ENCODE measurements at places on chromosomes 2 and 18.

DNA sequence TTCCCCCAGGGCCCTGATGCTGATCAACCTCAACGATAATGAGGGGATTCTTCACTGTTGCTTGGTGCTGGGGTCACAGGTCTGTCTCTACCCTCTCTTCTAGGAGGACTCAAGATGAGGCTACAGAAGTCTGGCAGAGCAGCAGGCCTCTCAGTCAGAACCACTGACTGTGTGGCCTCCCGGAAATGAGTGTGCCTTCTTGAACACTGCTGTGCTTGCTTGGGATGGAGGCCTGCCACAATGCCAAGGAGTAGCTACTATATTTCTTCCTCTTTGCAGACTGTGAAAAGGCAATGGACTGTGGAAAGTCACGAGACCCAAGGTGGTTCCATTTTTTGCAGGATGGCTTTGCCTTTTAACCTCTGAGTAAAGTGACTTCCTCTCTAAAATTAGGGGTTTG is 5.8 kb upstream of the HOXD1 start:
- DNase-seq: no peak

- no peak for DNase-seq
These were observed at the start of gene PPP1R1C for GRCh38 chr2:181985632-181986205. PPP1R1C (plus strand) TSS chr2:181985853; CDS start chr2:181986111, 258 bp downstream.

DNA sequence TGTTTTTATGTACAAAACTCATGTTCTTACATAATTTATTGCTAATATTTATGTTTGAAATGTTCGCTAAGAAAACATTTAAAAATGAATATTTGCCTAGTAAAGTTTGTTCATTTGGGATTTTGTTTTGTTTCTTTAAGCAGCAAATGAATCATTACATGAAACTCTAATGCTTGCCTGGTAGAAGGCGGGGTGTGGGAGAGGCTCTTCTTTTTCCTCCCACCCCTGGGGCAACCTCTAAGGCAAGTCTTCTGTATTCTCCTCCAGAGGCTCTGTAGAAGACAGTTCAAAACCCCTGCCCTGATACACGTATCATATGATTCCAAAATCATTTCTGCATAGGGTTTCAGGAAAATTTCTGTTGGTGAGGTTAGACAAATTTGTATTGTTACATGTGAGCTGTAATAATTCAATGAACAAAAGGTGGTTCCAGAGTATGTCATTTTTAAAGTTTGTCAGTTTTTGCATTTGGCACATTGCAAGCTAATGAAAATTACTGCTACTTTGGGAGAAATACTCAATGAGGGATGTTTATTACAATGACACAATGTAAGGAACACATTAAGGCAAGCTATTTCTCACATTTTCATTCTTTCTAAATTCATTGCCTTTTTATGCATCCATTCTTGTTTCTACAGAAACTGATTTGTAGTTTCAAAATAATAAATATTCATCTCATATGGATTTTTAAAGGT is 302.3 kb upstream of the UBE2E3 start:
- DNase-seq: no peak

- DNase-seq: no peak
These were observed 1.6 kb upstream of the MTA3 start for GRCh38 chr2:42566837-42567321.

DNA sequence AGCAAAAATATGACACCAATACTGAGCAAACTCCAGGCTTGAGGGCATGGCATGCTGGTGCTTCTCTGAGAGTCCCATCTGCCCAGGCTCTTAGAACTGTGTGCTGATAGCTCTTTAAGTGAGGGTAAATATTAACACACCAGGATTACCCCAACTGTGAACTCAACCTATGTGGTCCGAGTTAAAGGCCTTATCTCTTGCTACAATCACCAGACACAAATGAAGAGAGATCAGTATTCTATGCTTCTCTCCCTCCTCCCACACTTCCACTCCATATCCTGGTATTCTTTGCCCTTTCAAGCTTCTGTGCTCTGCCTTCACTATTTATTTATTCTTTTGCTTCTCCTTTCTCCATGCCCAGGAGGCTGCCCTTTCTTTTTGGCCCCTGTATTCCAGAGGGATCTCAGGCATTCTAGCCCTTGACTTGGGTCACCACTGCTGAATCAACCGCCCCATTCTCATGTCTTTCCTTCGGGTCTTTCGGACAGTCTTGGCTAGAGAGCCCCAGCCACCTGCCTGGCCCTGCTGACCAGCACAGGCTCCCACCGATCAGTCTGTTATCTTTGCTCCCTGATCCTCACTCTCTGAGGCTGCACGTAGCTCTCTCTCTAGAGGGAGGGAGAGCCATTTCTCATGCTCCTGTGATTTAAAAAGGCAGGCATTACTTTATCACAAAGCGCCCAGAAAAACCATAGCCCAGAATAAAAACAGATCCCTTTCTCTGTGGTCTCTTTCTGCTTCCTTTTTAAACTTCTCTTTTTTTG is 17.2 kb upstream of the HK2 start:
- no peak for DNase-seq

DNA sequence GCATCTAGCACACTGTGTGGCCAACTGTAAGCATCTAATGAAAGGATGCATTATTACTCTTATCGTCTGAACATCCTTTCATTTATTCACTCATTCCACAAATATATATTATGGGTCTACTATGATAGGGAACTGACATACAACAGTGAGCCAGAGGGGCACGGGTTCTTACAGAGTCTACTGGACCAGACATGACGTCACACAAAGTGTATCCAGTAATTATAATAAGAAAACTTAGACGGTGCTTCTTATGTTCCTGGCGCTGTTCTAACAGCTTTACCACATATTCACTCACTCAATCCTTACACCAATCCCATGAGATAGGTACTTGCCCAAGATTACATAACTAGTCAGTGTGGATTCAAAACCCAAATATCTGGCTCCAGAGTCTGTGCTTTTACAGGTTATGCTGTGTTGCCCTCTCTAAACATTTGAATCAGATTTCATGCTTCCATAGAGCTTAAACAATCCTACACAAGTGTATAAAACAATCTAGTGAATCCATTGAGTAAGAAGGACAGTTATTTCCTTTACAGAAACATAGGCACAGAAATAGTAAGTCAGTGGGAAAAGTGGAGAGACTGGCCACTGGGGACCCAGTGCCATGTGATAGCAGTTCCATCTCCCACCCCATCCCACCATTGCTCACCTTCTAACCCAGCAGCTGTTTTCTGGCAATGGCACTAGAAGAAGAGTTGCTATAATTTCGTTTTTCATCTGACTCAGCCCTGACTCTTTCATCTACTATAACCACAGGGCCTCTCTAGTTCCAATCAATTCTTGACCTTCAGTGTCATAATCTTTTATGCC is 24.2 kb upstream of the ARL5A start:
- no peak for DNase-seq

GRCh38 chr2:218658671-218659257 is 659 bp downstream of the ZNF142 start:
- no peak for DNase-seq

GRCh38 chr2:26614216-26615138 is 26.7 kb downstream of the CIB4 start:
- DNase-seq: no peak

- no peak for DNase-seq
These were observed 140.0 kb downstream of the ZEB2 start for GRCh38 chr2:144379851-144380311.

DNA sequence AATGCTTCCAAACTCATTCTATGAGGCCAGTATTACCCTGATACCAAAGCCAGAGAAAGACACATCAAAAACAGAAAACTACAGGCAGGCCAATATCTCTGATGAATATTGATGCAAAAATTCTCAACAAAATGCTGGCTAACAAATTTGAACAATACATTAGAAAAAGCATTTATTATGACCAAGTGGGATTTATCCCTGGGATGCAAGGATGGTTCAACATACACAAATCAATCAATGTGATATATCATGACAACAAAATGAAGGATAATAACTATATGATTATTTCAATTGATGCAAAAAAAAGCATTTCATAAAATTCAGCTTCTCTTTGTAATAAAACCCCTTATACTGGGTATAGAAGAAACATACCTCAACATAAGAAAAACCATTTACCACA is 550.9 kb downstream of the ADCYAP1 start:
- no peak for DNase-seq

- DNase-seq: no peak
These were observed 2.3 kb upstream of the BCL11A start for GRCh38 chr2:60555783-60556139.

DNA sequence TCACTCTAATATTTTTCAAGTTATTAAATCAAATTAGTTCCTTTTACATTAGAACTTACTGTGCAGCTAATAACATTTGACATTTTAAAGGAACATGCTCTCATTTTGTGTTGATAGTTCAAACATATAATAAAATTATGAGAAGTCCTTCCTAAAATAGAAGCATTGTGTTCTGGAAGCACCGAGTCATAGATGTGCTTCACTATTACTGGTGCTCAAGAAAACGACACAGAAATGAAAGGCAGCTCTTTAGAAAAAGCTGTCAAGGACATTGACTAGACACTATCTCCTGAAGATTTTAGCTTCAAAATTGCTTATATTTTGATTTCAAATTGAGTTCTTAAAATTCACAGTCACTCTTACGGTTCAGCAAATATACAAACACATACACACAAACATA is 338.3 kb downstream of the NBAS start:
- DNase-seq: no peak

DNA sequence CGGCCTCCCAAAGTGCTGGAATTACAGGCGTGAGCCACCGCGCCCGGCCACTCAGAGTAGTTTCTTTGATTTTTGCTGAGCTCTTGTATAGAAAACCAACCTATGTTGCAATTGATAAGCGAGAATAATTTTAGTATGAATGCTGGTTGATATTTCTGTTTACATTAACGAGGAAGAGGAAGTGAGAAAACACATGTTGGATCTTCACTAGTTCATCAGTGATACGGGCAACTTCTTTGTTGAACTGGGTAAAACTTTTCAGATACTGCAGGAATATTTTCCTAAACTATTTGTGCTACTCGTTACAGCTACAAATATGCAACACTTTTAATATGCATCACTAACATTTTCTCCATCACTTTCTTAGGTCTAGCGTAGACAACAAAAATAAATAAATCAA is 67.9 kb upstream of the SLC25A52 start:
- no peak for DNase-seq

- no peak for DNase-seq
These were observed 115.8 kb upstream of the PDE1A start for GRCh38 chr2:182542501-182543258.

DNA sequence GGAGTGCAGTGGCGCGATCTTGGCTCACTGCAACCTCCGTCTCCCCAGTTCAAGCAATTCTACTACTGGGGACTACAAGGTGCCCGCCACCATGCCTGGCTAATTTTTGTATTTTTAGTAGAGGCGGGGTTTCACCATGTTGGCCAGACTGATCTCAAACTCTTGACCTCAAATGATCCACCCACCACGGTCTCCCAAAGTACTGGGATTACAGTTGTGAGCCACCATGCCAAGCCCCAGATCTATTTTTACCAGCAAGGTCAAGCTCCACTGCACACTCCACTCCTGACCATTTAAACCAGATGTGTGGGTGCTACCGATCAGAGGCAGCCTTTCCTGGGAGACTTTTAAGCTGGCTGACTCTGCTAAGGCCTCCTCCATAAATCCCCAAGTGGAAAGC is 67.5 kb upstream of the CD226 start:
- DNase-seq: no peak

DNA sequence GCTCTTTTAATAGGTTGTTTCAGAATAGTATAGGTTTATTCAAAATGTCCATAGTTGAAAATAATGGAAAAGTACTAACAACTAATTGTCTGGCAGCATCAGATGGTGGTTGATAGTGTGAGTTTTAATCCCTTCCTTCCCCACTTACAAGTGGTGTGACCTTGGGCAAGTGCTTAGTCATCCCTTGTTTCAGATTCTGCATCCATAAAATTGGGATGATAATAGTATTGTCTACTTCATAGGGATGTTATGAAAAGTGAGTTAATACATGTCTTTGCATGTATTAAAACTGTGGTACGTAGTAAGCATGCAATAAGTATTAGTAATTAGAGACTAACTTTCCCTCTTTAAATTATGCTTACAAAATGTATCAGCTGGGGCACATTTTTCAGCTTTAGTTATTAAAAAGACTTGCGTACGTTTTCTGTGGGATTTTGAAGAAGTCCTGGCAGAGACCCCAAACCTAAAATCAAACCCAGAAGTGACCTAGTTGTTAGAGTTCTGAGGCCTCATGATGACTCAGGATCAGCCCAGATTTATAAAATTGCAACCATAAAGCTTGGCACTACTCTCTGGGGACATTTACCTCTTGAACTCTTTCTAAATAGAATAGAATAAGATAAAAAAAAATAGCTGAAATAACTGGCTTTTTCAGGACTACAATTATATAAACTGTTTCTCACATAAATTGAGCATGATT is 8.6 kb downstream of the ITGA4 start:
- DNase-seq: peak; percentile 65

GRCh38 chr2:72576861-72577260 is 249.0 kb downstream of the EXOC6B start:
- DNase-seq: peak; percentile 18

- no peak for DNase-seq
These were observed 488.6 kb upstream of the SMIM21 start for GRCh38 chr18:75915941-75916623.

DNA sequence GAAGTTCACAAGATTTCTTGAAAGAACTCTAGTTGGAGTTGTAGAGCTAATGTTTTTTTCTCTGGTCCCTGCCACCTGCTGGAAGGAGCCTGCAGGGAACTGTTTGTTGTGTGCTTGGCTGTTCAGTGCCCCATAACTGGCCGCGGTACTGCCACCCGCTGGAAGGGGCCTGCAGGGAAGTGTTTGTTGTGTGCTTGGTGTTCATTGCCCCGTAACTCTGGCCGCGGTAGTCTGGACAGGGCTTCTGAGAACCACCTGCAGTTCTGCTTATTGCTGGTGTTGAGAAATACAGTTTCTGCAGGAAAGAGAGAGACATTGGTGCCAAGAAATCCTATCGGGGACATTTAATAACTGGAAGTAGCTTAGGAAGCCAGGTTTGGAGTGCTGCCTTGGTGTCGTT is 58.1 kb downstream of the AGAP1 start:
- DNase-seq: no peak

GRCh38 chr2:77977471-77978063 is 455.4 kb upstream of the LRRTM4 start:
- no peak for DNase-seq
